HepG2 (cell line): ENCODE measurements at places on chromosomes 16 and 17. TPM values are rescaled to one million over a fixed set of nuclear protein-coding genes. Genes with fewer than 3 reads are reported as not detected.

GRCh38 chr16:13606804-13607203 lies 313.1 kb upstream of the ERCC4 start:
- no peak overlapping the region for H3K27ac ChIP-seq
- H3K4me3 ChIP-seq: no peak overlapping the region
- H3K4me1 ChIP-seq: no peaks in the 10 kb centered on the region
- DNase-seq: no peak

Gene SLC38A8
- total RNA-seq: 0.24 TPM in 1 of 2 replicates, not detected in the other

DNA sequence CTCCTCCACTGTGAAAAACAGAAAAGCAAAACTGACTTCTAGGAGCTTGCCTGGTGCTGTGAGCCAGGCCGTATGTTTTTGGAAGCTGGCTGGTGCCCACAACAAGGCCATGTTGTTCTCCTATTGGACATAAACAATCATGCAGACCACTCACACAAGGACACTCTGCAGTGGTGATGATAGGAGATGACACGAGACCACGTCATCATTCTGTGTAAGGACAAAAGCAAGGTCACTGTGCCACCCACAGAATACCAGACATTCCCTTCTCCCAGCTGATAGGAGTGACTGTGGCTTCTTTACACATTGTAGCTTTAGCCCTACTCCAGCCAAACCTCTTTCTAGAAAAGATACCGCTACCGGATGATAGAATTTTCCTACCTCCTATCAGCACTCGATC lies 47.7 kb upstream of the LCMT1 start:
- peak; percentile 76 for DNase-seq
- H3K4me3 ChIP-seq: no peak overlapping the region
- no peaks in the 10 kb centered on the region for H3K36me3 ChIP-seq
- no peak overlapping the region for H3K27ac ChIP-seq

DNA sequence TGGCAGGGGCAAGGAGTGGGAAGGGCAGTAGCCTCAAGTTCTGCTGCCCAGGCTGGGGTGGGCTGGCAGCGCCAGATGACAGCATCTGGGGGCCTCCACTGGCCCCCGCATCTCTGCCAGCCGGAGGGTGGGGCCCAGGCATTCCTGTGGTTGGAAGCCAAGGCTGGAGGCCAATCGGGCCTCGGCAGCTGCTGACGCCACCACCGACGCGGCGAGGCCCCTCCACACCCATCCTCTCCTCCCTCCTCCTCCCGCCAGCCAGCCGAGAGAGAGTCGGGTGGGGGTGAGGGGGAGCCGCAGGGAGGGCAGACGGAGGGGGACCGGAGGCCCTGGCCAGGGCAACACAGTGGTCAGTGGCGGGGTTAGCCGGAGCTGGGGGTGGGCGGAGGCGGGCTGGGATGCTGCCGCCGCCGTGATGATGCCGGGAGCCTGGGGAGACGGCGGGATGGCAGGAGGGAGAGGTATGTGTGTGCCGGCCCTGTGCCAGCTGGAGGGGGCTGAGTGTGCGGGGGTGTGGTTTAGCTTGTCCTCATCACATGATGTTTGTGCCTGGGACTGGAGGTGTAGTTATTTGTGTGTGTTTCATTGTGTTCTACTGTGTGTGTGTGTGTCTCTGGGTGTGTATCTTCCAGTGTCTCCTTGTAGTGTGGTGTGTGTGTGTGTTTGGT lies 36.6 kb downstream of the ARHGAP23 start:
- H3K36me3 ChIP-seq: no peaks in the 10 kb centered on the region
- H3K4me3 ChIP-seq: no peak overlapping the region
- H3K27ac ChIP-seq: no peak overlapping the region
- H3K27me3 ChIP-seq: peaks cover 94% of the 10 kb centered on the region
- no peak for DNase-seq

Gene C17orf50
- not detected in 2 replicates for total RNA-seq

GRCh38 chr16:66751053-66751302 lies 431 bp downstream of the DYNC1LI2 start:
- H3K27me3 ChIP-seq: no peaks in the 10 kb centered on the region
- peak overlapping the region; percentile 74 for H3K27ac ChIP-seq
- no peak for DNase-seq
- H3K36me3 ChIP-seq: peaks cover 19% of the 10 kb centered on the region
- peaks cover 54% of the 10 kb centered on the region for H3K4me1 ChIP-seq

- H3K27ac ChIP-seq: no peak overlapping the region
- H3K4me3 ChIP-seq: no peak overlapping the region
- H3K27me3 ChIP-seq: 0 out of 2 replicates have a peak, but pooled peaks cover under 1% of the 10 kb centered on the region
- no peak for DNase-seq
- H3K36me3 ChIP-seq: no peaks in the 10 kb centered on the region
Observed at GRCh38 chr17:30112794-30113193, 3.8 kb upstream of the NSRP1 start.

GRCh38 chr17:75480281-75480680 lies 23.8 kb downstream of the TMEM94 start:
- H3K27ac ChIP-seq: no peak overlapping the region
- no peak for DNase-seq
- no peaks in the 10 kb centered on the region for H3K27me3 ChIP-seq
- H3K36me3 ChIP-seq: peaks cover 6% of the 10 kb centered on the region
- H3K4me1 ChIP-seq: peaks cover 15% of the 10 kb centered on the region
- H3K4me3 ChIP-seq: no peak overlapping the region

GRCh38 chr17:50966163-50966666 lies 100.1 kb upstream of the TOB1 start:
- H3K4me1 ChIP-seq: peaks cover 23% of the 10 kb centered on the region
- H3K4me3 ChIP-seq: no peak overlapping the region
- no peaks in the 10 kb centered on the region for H3K27me3 ChIP-seq
- DNase-seq: no peak

DNA sequence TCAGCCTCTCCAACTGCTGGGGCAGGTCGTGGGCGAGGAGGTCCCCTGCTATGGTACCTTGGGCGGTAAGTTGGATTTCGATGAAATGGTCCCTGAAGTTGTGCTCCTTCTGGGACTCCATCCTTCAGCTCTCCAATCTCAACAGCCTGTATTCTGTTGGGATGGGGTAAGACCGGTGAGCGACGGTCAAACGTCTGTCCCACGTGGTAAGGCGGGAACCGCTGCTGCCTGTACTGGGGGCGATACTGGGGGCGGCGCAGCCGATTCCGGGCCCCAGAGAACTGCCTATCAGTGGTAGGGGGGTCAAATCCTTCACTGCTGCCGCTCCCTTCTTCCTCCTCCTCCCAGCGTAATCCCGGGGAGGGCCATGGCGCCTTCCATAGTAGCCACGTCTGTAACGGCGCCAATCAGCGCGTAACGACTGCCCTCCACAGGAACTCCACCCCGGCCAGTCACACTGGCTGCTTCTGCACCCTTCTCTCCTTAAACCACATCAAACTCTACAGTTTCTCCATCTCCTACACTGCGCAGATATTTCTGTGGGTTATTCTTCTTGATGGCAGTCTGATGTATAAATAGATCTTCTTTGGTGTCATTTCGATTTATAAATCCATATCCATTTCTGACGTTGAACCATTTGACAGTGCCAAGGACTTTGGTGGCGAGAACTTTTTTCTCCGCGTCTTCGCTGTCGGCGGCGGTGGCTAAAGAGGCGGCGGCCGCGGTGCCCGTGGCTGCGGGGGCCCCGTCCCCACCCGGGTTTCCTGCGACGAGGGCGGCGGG lies 41.1 kb downstream of the AHSP start:
- no peak for DNase-seq
- no peak overlapping the region for H3K4me3 ChIP-seq
- H3K36me3 ChIP-seq: no peaks in the 10 kb centered on the region
- no peaks in the 10 kb centered on the region for H3K27me3 ChIP-seq

DNA sequence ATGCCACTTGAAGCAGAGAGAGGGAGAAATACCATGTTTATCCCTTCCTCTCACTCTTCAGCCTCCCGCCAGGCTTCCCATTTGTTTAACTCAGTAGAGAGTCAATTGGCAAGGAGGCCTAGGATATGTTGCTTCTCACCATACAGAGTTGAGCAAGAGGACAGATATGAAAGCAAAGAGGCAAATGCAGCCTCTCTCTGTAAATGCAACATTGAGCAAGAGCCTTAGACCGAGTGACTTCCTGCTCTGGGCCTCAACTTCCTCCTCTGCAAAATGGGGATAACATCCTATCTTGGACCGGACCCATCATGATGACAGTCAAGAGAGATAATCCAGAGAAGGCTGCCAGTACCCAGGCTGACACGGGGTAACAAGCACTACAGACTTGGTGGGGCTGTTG lies 36.8 kb downstream of the SOCS1 start:
- H3K4me3 ChIP-seq: no peak overlapping the region
- DNase-seq: no peak
- H3K27ac ChIP-seq: no peak overlapping the region
- no peaks in the 10 kb centered on the region; the same call in 2 of the 3 replicates for H3K27me3 ChIP-seq

DNA sequence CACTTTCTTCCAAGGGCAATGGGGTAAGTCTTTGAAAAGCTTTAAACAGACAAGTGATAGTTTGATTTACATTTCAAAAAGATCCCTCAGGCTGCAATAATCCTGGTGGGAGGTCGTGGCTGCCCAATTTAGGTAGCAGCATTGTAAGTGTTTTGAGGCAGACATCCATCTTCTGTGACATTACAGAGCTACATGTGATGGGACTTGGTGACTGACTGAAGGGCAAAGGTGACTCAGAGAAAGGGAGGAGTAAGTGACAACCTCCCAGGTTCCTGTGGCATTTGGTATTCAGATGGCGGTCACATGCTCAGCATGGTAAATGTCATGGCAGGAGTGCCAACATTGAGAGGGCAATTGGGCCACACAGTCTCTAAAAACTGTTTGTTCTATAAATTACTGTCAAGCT lies 26.5 kb downstream of the STAT3 start:
- peaks cover 38% of the 10 kb centered on the region for H3K4me1 ChIP-seq
- H3K36me3 ChIP-seq: no peaks in the 10 kb centered on the region; the same call in 1 of the 2 replicates
- H3K27ac ChIP-seq: no peak overlapping the region

DNA sequence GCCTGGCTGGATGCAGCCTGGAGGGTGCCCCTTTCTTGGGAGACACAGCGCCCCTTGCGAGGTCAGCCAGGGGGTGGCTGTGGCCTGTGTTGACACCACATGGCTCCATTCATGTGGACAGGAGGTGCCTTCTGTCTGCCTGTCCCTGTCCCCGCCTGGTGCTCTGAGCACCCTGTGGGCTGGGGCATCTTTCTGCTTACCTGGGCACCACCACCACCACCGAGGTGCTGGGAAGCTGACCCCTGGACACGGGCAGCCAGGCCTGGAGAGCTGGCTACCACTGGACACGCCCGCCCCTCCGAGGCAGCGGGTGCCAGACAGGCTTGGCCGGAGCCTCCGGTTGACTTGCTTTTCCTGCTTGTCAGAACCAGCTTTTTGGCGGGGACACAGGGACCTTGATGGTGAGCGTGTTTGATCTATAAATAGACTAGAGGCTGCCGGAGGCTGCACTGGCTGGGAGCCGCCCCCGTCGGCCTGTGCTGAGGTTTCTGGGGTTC lies 121.3 kb upstream of the GSE1 start:
- H3K27ac ChIP-seq: no peak overlapping the region
- H3K27me3 ChIP-seq: no peaks in the 10 kb centered on the region
- H3K4me1 ChIP-seq: peaks cover 32% of the 10 kb centered on the region

GRCh38 chr17:15051933-15052332 lies 213.2 kb downstream of the PMP22 start:
- no peaks in the 10 kb centered on the region for H3K4me1 ChIP-seq
- H3K4me3 ChIP-seq: no peak overlapping the region
- H3K27me3 ChIP-seq: 0 out of 3 replicates have a peak, but pooled peaks cover 4% of the 10 kb centered on the region
- no peaks in the 10 kb centered on the region for H3K36me3 ChIP-seq

Gene KRTAP4-8
- total RNA-seq: not detected in 2 replicates

DNA sequence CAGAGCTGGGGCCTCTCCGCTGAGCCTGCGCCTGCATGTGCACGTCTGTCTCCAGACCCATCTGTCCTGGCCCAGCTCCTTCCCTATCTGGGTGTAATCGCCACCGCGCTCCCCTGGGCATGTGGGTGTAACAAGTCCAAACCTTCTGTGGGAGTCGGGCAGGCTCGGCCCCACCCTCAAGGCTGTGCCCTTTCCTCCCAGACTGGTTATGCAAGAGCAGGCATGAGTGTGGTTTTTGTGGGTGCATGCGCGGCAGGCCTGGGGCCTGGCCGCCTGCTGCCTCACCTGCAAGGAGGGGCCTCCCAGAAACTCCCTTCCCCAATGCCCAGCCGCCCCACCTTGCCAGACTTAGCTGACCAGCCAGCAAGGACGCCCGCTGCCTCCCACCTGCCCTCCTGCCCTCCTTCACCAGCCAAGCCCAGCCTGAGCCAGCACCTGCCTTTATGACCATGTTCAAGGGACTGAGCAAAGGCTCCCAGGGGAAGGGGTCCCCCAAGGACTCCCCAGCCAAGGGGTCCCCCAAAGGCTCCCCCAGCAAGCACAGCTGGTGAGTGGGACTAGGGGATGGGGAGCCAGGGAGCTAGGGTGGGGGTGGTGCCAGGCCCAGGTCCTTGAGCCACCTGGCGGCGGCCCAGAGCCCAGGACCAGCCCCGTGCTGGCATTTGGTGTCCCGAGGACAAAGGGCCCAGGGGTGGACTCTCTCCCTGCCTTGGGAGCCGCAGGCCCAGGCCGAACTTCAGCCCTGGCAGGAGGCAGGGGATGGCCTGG lies at the start of gene EVPLL:
TSS of gene EVPLL (plus strand) at position 342 of the 768 bp plus-strand sequence. CDS start 3,160 bp downstream, outside the sequence.
- H3K4me3 ChIP-seq: no peak within 1 kb of the TSS; the same call in 1 of the 2 replicates
- no peaks in the 10 kb centered on the region; the same call in none of the 2 replicates for H3K27me3 ChIP-seq
- H3K36me3 ChIP-seq: no peaks in the 10 kb centered on the region

GRCh38 chr17:50198026-50198669 lies 3.3 kb downstream of the COL1A1 start:
- H3K36me3 ChIP-seq: no peaks in the 10 kb centered on the region
- peaks cover 74% of the 10 kb centered on the region for H3K27me3 ChIP-seq
- no peak overlapping the region for H3K4me3 ChIP-seq

Gene BRIP1
- 27.7 and 33.5 TPM in 2 replicates for total RNA-seq

DNA sequence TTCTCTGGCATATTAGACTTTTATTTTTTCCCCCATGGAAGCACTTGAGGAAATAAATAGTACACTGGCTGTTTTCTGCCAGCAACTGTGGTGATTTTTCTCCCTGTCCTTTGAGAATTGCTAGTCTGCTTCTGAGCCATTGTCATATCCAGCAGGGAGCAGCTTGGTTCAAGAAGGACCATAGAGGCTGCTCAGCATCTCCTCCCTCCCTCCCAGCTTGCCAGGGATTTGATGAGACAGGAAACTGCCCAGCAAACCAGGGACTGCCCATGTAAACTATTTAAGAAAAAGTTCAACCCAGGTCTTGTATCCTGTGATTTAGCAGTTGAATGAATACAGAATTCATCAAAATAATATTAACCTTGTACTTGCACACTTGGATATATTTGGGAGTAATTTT lies 39.5 kb downstream of the CYB5B start:
- peak overlapping the region; percentile 82 for H3K27ac ChIP-seq
- H3K36me3 ChIP-seq: peaks cover 9% of the 10 kb centered on the region
- no peaks in the 10 kb centered on the region for H3K27me3 ChIP-seq
- no peak for DNase-seq
- no peak overlapping the region for H3K4me3 ChIP-seq

- H3K4me1 ChIP-seq: no peaks in the 10 kb centered on the region
- no peak overlapping the region for H3K4me3 ChIP-seq
- DNase-seq: no peak
- no peaks in the 10 kb centered on the region for H3K36me3 ChIP-seq
- H3K27me3 ChIP-seq: peaks cover 59% of the 10 kb centered on the region; the same call in 2 of the 3 replicates
Observed at GRCh38 chr16:22623351-22623781, 112.7 kb downstream of the NPIPB5 start.

Gene ITGB4
- total RNA-seq: 4.0 and 6.9 TPM in 2 replicates
